ENCODE measurements at places on chromosomes 4 and X.

DNA sequence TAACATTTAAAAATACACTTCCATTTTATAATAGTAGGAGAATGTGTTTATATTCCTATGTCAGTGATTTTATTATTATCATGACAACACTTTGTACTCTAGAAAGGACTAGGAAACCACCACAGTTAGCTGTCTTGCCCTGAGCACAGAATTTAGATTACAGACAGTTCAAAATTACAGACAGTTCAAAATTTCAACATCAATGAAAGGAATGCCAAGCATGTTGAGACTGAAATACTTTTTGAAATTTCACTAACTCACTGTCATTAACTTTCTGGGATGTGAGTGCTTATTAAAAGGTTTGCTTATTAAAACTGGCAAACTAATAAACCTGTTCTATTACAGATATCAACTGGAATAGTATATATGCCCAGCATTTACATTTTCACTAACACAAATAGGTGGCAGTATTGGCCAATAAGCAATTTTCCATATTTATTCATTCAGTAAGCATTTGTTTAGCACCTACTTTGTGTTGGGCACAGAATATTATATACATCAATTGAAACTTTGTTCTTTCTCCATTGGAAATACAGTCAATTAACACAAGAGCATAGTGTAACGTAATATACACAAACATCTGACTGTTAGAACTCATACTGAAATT is 179.4 kb downstream of the FBXW7 start:
- no peak for DNase-seq

- DNase-seq: no peak
These were observed 119.4 kb downstream of the AKAP4 start for GRCh38 chrX:50081282-50081889.

DNA sequence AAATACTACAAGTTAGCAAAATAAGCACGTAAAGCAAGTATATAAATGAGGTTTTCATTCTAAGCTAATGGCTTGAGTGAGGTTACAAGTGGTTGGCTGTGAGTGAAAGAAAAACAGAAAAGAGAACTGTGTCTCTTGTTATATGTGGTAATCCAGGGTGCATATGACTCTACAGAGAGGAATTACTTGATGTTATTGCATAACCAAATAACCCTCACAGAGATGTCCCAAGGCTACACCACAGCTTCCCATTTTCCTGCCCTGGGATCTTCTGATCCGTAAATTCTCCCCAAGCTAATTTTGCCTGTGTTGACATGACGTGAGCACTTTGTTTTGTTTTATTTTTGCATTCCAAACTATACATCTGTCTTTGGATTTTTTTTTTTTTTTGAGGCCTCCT is 470.0 kb upstream of the INTU start:
- DNase-seq: no peak

GRCh38 chrX:13092455-13092941 is 48.1 kb upstream of the FAM9C start:
- DNase-seq: no peak

- DNase-seq: no peak
These were observed 51.4 kb downstream of the OTC start for GRCh38 chrX:38403834-38404233.

- DNase-seq: no peak
These were observed 119.6 kb downstream of the GATB start for GRCh38 chr4:151641167-151641566.

DNA sequence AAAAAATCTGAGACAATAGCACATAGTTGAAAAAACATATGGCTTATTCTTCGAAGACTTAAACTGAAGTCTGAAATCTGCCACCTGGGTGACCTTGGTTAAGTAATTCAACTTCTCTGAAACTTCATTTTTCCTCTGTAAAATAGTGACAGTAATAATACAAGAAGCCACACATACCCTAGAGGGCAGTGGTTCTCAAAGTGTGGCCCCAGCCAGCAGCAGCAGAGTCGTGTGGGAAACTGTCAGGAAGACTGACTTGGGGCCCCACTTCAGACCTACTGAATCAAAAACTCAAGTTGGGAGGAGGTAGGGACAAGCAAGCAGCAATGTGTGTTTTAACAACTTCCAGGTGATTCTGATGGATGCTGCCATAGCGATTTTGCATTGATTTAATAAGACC is 249.9 kb downstream of the HNRNPD start:
- DNase-seq: no peak

DNA sequence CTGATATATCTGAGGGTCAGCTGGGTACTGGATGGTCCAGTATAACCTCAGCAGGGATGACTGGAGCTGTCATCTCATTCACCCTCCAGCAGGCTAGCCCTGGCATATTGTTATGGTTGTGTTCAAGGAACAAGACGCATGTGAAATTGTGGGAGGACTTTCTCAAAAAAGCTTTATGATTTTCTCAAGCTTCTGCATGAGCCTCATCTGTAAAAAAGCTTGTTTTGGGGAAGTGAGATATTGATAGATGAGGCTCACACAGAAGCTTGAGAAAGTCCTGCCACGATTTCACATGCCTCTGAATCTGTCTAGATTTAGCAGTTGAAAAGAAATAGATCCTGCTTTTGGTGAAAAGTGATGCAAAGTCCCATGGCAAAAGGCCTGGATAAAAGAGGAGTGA is 93.4 kb downstream of the SPCS3 start:
- no peak for DNase-seq

GRCh38 chr4:114495471-114495928 is 103.1 kb upstream of the UGT8 start:
- no peak for DNase-seq

DNA sequence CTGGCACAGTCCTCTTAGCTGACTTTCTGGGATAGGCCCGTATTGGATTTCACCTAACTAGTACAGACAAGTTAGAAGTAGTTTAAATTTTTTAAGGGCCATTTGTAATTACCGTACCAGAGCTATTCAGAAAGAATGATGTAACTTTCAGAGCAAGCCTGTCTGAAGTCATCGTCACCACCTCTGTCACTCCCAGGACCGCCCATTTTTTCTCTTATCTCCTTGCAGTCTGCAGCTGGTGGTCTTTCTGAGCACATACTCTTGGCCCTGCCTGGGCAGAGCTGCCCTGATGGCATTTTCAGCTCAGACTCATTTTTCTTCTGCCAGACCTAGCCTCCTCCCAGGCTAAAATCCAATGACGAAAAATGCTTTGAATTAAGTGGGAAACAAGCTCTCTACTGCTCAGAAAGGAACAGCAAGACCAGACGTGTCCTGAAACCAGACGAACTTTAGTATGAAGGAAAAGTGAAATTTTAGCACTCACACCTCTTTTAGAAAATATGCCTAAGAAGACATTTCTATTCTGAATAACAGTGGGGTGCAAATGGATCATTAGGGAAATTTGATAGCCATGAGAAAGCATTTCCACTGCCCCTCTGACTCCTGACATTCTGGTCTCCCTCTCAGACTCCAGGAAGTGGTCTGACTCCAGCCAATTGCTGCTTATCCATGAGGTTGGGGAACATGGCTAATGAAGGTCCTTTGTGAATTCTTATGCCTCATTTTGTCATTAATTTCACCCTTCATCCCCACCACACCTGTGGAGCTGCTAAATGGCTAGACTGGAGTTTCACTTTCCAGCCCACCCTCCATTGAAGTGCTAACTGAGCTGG is 162.4 kb upstream of the GYPA start:
- DNase-seq: no peak

GRCh38 chr4:36159208-36159607 is 85.1 kb downstream of the ARAP2 start:
- no peak for DNase-seq

DNA sequence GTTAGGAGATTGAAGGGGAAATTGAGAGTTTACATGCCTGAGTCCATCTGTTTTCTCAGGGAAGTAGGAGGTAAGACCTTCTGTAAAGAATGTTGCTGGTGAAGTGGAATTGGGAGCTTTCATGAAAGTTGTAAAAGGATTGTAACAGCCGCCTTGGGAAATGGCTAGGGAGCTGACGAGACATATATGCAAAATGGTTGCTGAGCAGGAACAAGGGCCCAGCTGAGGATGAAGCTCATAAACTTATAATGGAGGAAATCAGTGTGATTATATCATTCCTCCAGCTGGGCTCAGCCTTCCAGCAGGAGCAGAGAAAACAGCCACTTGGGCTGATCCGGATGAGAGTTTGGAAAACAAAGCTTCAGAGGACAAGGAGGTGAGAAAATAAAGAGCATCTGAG is 208.7 kb downstream of the MAPK10 start:
- DNase-seq: no peak

- DNase-seq: no peak
These were observed 86.3 kb downstream of the COL25A1 start for GRCh38 chr4:109216085-109216696.

DNA sequence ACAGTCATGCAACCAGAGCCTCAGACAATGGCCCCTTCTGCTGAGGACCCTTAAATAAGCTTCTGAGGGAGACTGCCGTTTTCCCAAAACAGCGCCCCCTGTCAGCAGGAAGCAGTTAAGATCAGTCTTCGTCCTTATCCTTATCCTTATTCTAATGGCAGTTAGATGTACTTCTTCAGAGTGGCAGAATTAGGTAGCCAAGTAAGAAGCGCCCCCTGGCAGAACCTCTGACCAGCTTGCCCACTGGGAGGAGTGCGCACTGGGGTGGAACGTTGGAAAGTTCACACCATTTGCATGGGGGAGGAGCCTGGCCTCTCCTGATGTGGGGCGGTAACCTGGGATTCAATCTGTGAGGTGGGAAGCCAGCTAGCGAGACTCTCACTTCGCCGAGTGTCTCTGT is 133.6 kb upstream of the QRFPR start:
- no peak for DNase-seq

DNA sequence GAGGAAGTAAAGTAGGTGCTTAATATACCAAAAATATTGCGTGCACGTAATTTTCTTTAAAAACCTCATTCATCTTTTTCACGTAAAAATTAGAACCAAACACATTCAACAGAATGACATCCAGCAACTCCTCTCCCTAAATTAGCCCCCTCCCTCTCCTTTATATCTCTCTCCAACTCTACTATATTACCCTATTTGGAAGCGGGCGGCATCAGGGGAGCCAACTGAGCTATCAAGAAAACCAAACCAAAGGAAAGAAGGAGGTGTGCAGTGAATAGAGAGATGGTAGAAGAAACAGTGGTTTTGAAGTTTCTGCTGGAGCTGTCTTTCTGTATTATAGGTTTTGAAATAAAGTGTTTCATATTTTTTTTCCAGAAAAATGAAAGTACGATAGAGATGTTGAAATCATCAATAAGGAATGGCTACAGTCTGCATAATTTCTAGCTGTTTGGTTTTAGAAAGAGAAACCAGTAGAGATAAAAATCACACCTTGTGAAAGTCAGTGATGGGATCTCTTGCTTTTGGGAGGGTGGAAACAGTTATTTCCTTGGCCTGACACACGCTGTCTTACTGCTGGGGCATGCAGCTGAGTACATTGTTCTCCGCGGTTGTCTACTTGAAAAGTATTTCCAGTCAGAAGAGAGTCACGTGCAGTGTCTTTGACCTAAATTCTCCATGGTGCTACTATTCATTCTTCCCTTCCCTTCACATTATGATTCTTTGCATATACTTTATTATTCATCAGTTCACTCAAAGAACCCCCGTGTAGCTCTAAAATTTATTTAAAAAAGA is 94.1 kb upstream of the WDR17 start:
- no peak for DNase-seq

DNA sequence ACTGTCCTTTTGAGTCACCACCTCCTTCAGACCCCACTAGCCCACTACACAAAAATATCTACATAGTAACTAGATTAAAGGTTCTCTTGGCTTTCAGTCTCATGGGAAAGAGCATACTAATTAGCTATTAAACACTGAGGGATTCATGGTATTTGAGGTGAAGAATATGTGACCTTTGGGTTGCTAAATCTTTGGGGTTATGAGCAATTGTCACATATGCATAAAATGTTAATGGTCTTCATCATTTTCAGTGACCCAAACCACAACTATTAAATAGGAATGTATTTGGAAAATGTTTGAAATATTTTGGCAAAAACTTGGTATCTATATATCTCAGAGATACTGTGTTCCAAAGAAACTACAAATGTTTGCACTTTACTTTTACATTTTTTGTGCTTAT is 365.1 kb downstream of the MAGEB5 start:
- DNase-seq: no peak

GRCh38 chr4:116839826-116840225 is 245.6 kb downstream of the TRAM1L1 start:
- DNase-seq: no peak

- no peak for DNase-seq
These were observed 88.1 kb upstream of the ZNF81 start for GRCh38 chrX:47748576-47748975.

- no peak for DNase-seq
These were observed 8.0 kb downstream of the OFD1 start for GRCh38 chrX:13742397-13743176.

GRCh38 chr4:70838666-70839588 is 763 bp downstream of the GRSF1 start:
- DNase-seq: peak; percentile 29

DNA sequence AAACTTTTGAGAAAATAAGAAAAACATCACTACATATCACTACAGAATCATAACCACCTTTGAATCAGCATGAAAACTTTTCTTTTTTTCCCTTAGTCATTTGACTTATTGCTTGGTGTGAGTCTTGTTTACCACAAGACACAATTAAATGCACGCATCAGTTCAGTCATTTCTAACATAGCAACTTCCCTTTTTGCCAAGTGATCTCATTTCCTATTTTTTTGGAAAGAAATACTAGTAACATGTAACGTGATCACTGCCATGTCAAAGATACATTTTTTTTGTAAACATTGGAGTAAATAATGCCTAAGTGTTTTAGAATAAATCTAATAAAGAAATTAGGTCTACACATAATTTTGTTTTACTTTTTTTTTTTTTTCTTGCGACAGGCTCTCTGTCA is 5.1 kb upstream of the CXCL8 start:
- DNase-seq: no peak

- no peak for DNase-seq
These were observed 4.9 kb downstream of the ZNF275 start for GRCh38 chrX:153338836-153339235.

GRCh38 chr4:165118256-165118909 is 5.7 kb upstream of the TMEM192 start:
- DNase-seq: no peak

DNA sequence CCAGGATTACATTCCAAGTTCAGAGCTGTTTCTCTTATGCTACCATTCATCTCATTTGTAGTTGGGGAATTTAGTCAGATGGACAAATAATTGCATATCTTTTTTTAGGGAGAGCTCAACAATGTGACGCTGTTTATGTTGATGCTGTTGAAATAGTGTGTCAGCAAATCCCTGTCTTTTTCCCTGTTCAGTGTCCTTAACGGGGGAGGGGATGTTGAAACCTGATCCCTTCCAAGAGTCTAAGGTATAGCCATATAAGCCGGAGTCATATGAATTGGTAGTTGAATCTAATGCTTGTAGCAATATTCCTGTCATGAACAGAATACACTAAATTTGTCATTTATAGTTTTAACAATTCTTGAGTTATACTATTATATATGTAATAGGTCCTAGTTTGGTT is 293.5 kb upstream of the FAT1 start:
- no peak for DNase-seq

GRCh38 chr4:14783011-14783877 is 219.0 kb upstream of the CPEB2 start:
- no peak for DNase-seq

Measured in bone marrow (tissue), 2 donors.